GM19239 (cell line): ENCODE measurements at places on chromosomes 16 and 17.

DNA sequence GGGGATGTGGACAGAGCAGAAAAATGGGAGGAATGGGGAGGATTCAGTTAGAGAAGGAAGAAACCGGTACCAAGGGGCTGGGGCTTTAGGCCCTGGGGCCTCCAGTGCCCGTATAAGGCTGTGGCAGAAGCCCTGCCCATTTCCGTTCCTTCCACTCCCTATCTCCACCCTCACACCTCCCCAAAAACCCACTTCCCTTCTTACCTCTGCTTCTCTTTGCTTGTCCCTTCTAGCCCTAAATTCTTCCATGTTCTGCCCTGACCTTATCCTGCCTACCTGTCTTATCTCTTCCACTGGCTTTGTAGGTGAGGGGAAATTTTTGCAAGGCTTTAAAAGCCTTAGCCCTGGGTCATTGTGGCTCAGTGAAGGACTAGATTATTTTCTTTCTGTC lies 4.1 kb downstream of the RNF167 start:
- no peak for DNase-seq

- no peak for DNase-seq
These were observed 2.5 kb upstream of the GJD3 start for GRCh38 chr17:40366861-40367518.

DNA sequence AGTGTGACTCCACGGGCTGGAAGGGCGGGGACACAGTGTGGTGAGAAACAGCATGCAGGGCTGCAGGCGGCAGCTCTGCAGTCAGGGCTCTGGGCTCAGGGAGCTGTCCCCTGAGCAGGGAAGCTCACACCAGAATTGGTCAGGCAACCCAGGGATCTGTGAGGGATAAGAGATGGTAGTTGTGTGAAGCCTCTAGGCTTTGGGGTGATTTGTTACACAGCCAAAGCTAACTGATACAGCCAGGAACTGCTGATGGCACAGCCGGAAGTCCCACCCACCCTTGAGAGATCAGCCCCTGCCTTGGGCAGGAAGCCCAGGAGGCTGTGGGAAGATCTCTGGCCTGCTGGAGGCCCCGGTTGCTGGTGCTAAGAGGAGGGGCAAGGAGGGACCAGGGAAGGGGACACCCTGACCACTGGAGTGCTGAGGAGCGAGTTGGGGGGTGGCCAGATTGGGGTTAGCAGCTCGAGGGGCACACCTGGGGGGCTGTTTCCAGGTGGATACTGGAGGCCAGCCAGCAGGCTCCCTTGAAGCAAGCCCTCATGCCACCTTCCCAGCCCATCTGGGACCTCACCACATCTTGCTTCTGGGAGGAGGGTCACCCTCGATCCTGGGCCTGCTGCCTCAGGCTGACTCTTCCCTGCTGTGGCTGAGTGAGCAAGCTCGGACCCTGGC lies 25.2 kb downstream of the NPTX1 start:
- DNase-seq: no peak

DNA sequence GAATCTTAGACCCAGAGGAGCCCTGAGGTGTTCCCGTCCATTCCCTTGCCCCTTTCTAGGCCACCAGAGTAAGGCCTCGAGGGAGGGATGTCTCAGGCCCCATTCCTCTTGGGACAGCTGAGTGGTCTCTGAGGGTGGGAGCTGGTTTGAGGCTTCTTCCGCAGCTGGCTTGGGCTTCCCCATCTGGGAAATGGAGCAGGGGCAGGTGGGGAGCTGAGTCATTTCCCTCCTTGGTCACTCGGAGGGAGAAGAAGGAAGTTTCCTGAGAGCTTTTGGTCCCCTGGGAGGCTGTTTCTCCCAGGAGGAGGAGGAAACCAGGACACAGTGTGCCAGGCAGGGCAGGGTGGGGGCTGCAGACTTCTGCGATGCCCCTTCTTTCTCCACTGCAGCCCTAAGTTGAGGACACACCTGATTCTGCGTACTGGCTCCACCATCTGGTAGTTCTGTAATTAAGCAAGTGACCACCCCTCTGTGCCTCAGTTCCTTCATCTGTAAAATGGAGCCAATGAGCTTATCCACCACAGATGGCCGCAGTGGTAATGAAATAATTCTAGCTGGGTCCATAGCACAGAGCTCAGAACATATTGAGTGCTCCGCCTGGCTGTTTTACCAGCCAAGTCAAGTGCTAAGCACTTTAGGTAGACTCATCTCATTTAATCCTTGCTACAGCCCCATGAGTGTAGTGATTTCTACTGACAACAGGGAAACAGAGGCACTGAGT lies 1.6 kb upstream of the KCNJ12 start:
- DNase-seq: no peak

DNA sequence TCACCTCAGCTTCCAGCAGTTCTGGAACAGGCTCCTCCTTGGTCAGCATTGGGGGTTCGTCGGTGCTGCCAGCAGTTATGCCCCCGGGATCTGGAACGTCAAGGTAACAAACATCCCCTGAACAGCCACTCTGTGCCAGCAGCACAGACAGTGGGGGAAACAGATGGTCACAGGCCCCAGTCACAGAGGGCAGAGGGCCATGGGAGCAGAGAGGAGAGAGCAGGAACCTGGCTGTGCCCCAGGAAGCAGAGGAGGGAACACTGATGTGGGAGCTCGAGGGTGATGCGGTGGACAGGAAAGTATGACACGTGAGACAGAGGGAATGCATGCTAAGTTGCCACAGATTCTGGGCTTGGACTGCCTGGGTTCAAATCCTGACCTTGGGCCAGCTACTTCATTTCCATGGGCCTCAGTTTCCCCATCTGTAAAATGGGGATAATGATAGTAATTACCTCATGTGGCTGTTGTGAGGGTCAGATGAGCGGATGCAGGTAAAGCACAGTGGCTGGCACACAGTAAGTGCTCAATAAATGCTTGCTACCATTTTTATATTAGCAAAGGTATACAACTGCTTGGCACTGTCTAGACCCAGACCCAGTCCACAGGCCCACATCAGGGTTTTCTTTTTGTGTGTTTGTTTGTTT lies 4.9 kb downstream of the BCL7C start:
- no peak for DNase-seq

- DNase-seq: no peak
These were observed 6.3 kb upstream of the CEP131 start for GRCh38 chr17:81228834-81229665.

DNA sequence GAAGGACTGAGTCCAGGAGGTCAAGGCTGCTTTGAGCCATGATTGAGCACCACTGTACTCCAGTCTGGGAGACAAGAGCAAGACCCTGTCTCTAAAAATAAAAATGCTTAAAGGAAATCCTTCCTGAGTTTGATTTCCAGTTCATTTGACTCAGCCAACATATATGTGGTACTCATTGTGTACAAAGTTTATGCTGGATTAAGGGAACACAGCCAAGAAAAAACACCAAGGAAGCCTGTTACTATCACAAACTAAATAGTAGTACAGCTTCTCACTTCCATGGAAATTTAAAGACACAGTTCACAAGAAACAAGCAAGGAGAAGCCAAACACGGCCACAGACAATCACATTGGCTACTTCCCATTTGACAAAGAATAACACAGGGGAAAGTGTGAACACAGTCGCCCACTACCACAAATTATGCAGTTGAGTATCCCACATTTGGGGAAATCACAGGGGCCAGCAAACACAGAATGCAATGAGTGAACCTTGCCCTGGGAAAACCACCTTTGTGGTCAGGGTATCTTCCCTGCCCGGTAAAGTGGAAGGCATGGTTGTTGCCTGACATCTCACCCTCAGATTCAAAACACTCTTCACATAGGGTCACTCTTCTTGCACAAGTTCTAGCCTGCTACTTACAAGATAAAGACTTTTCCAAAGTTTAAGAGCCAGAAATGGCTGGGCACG lies 14.5 kb downstream of the TEX14 start:
- no peak for DNase-seq

GRCh38 chr17:81458628-81459027 lies 54.0 kb downstream of the ACTG1 start:
- DNase-seq: no peak

GRCh38 chr17:17279316-17279715 lies 1.7 kb downstream of the COPS3 start:
- DNase-seq: no peak

DNA sequence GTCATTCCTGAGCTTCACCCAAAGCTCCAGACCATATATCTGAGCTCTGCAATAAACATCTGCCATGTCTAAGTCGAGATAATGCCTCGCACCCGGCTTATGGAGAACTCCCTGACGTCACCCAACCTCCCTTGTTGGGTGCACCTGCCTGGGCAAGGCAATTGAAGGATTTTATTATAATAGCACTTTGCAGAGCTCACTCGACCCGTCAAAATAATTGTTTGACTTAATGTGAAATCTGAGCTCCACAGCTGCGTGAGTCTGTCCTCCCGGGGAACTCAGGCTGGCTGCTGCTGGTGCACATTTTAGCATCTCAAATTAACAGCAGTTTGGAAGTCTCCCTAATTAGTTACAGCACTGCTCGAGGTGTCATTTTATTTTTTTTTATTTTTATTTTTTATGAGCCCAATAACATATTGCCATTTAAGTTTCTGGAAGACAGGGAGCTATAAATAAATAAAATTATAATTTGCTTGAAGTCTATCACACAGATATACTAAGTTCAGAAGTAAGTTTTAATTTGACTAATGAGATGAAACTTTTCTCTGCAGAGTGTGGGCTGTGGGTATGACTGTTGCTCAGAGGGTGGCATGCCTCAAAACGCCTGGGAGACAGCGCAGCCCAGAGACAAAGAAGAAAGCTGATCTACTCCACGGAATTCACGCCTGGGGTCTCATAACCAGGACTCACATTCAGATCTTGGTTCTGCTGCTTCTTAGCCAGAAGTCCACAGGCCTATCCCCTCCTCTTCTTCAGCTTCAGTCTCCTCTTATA lies 401.4 kb upstream of the C16orf82 start:
- no peak for DNase-seq

GRCh38 chr16:12339686-12340085 lies 363.2 kb downstream of the SNX29 start:
- DNase-seq: no peak

- DNase-seq: no peak
These were observed 26.9 kb upstream of the HLF start for GRCh38 chr17:55237841-55238178.

DNA sequence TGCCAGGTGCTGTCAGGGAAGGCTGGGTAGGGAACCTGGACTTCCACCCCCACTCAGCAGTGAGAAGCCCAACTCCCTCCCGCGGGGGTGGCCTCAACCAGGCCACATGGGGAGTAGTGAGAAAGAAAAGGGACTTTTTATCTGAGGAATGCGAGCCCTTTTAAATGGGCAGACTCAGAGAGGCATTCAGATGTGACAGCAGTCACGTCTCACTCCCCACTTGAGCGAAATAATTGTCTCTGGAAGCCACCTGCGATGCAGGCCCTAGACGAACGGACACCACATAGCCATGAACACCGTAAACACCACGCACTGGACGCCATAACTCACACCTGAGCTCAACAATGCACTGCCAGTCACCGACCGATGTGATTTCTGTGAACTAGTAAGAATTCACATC lies 11.9 kb upstream of the CD300E start:
- no peak for DNase-seq

- DNase-seq: no peak
These were observed 55.4 kb downstream of the TMEM186 start for GRCh38 chr16:8742068-8742467.
